ENCODE measurements at places on chromosomes 12 and 14. TPM values are rescaled to one million over a fixed set of nuclear protein-coding genes. Genes with fewer than 3 reads are reported as not detected.

GRCh38 chr14:102203382-102203781 is 63.7 kb downstream of the WDR20 start:
- no peak overlapping the region for H3K4me3 ChIP-seq
- H3K27me3 ChIP-seq: no peaks in the 10 kb centered on the region
- no peak overlapping the region for H3K27ac ChIP-seq
- H3K4me1 ChIP-seq: peaks cover 29% of the 10 kb centered on the region

- H3K4me1 ChIP-seq: no peaks in the 10 kb centered on the region
- no peak for DNase-seq
- no peak overlapping the region for H3K27ac ChIP-seq
- H3K4me3 ChIP-seq: no peak overlapping the region
- no peaks in the 10 kb centered on the region for H3K36me3 ChIP-seq
These were observed 115.4 kb downstream of the ESRRB start for GRCh38 chr14:76491172-76491930.

GRCh38 chr14:69919815-69920214 is 40.6 kb downstream of the SMOC1 start:
- no peak overlapping the region for H3K4me3 ChIP-seq
- no peaks in the 10 kb centered on the region for H3K36me3 ChIP-seq
- peaks cover 14% of the 10 kb centered on the region for H3K27me3 ChIP-seq
- DNase-seq: no peak

DNA sequence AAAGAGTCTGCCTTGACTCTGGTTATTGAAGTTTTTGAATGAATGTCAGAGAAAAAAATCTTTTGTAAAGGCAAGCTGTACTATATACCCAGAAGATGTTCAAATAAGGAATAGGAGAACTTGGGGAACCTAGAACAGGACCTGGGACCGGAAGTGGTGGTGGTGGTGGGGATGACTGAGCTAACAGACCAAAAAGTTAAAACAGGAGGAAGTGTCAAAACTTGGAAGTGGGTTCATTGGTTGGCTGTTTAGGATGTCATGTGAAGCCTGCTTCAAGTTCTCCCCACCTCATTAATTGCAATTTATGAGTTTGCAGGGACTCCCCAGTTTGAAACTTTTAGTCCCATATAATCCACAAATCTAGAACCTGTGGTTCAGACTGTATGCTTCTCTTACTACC is 26.2 kb downstream of the PLXNC1 start:
- H3K27ac ChIP-seq: peak overlapping the region; percentile 6
- H3K27me3 ChIP-seq: no peaks in the 10 kb centered on the region
- H3K36me3 ChIP-seq: peaks cover 53% of the 10 kb centered on the region
- peak; percentile 81 for DNase-seq
- peak overlapping the region; percentile 43 for H3K4me3 ChIP-seq
- H3K4me1 ChIP-seq: peaks cover 50% of the 10 kb centered on the region

- H3K27me3 ChIP-seq: peaks cover 1% of the 10 kb centered on the region
- no peaks in the 10 kb centered on the region for H3K4me1 ChIP-seq
- no peaks in the 10 kb centered on the region for H3K36me3 ChIP-seq
- H3K4me3 ChIP-seq: no peak overlapping the region
- no peak overlapping the region for H3K27ac ChIP-seq
These were observed 16.6 kb upstream of the TRAF3 start for GRCh38 chr14:102760496-102761193.

- peaks cover 63% of the 10 kb centered on the region for H3K4me1 ChIP-seq
- H3K27ac ChIP-seq: peak overlapping the region; percentile 35
- peak overlapping the region; percentile 45 for H3K4me3 ChIP-seq
These were observed 6.6 kb downstream of the MAX start for GRCh38 chr14:65095633-65096205.

DNA sequence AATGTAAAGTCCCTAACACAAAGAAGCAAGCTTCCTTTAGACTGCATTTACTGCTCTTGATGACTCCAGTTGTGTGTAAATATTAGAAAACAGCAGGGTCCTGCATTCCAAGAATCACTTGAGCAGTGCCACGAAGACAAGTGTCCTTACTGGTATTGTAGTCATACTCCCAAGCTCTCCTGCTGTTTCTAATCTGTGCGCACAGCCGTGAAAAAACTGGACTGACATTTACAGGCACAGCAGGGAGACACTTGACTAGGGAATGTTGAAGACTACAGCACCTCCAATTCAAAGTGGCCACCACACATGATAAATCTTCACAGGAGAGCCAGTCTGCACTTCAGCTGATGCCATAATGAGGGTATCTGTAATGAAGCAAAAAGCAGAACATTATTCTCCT is 91.4 kb downstream of the VRK1 start:
- peaks cover 4% of the 10 kb centered on the region for H3K4me1 ChIP-seq
- no peak overlapping the region for H3K4me3 ChIP-seq
- DNase-seq: no peak

GRCh38 chr14:71238835-71239234 is 331.6 kb downstream of the PCNX1 start:
- H3K4me3 ChIP-seq: no peak overlapping the region
- H3K4me1 ChIP-seq: peaks cover 6% of the 10 kb centered on the region
- H3K27me3 ChIP-seq: peaks cover 2% of the 10 kb centered on the region
- H3K36me3 ChIP-seq: no peaks in the 10 kb centered on the region

DNA sequence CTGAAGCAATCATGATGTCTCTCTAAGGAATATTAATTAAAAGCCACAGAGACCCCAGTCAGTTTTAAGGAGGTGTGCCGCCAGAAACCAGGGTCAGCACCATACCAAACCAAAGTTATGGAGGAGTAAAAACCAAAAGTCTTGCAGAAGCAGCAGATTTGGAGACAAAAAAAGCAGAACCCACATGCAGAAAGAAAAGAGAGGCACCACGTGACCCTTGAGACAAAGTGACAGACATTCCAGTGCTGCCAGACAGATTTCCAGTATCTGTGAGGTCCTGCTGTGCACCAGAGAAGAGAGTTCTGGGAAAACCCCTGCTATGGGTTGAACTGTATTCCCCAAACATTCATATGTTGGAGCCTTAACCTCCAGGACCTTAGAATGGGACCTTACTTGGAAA is 59.7 kb downstream of the CAPZA3 start:
- no peak overlapping the region for H3K4me3 ChIP-seq
- H3K27me3 ChIP-seq: no peaks in the 10 kb centered on the region
- H3K4me1 ChIP-seq: no peaks in the 10 kb centered on the region
- no peak overlapping the region for H3K27ac ChIP-seq
- no peak for DNase-seq

DNA sequence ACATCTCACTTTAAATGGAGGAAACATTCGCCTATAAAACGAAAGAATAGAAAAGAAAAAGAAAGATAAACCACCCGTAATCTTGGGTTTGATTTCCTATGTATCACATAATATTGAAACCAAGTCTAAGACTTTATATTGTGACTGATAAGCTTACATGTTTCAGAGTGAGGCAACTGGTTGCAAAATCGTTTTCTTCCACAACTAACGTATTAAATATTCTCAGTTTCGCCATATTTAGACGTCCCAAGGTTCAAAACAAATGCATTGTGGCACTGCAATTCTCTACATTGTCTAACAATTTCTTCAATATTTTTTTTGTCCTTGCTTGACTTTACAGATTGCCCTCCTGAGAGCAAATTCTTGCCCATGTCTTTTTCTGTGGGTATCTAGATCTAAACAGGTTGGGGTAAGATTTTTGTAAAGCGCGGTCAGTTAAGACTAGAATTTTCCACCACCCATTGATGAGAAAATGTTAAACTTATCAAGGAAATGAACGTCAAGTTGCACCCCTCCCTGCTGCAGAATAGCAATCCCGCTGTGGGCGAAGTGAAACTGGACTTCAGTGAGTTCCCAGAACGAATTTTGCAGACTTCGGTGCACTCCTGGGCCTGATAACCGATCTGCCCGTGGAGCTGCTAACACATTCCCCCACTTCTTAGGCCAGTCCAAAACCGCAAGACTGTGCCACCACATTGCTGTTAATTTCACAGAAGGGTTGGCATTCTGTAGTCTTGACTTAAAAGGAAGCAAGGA is 2.7 kb downstream of the TBX3 start:
- H3K4me3 ChIP-seq: no peak overlapping the region
- peaks cover 2% of the 10 kb centered on the region for H3K36me3 ChIP-seq

DNA sequence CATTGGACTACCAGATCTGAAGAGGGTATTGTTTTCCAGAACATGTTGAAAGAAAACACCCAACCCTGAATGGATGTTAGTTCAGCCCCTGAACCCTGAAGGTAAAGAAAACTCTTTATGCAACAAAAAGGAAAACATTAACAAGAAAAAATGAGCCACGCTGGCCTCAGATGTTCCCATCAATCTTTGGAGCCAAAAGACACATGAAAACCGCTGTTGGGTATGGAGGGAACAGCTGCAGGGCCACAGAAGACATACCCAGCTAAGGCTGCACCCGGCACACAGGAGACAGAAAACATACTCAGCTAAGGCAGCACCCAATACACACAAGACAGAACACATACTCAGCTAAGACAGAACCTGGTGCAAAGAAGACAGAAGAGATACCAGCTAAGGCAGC is 51.3 kb upstream of the GALNT9 start:
- H3K27me3 ChIP-seq: peaks cover 12% of the 10 kb centered on the region
- no peak for DNase-seq
- no peaks in the 10 kb centered on the region for H3K4me1 ChIP-seq
- H3K27ac ChIP-seq: no peak overlapping the region

- peaks cover 5% of the 10 kb centered on the region for H3K27me3 ChIP-seq
- DNase-seq: no peak
- no peak overlapping the region for H3K27ac ChIP-seq
- H3K4me3 ChIP-seq: no peak overlapping the region
- no peaks in the 10 kb centered on the region for H3K36me3 ChIP-seq
These were observed 221.7 kb upstream of the NOS1 start for GRCh38 chr12:117583092-117583491.

The GSC gene
- total RNA-seq: not detected

The SELPLG gene
- total RNA-seq: 47.4 TPM

The GLS2 gene
- total RNA-seq: 2.4 TPM

The OR9K2 gene
- not detected for total RNA-seq

The FAM234B gene
- total RNA-seq: 8.6 TPM

The TCL1A gene
- total RNA-seq: not detected

The GDF11 gene
- 15.1 TPM for total RNA-seq

The SOAT2 gene
- total RNA-seq: not detected

The PXN gene
- 48.4 TPM for total RNA-seq

The B4GALNT3 gene
- total RNA-seq: 6.6 TPM

Measured in activated CD4-positive, alpha-beta T cell treated with anti-CD3 and anti-CD28 coated beads, Interleukin-2, amount 10 ng/mL, durations not matched to agents 24 days and 14 days (primary cell).